CD4-positive, alpha-beta T cell treated with Interleukin-12 subunit alpha and Interleukin-12 subunit beta, for 1 hour (primary cell): ENCODE measurements at places on chromosomes 16 and 17.

DNA sequence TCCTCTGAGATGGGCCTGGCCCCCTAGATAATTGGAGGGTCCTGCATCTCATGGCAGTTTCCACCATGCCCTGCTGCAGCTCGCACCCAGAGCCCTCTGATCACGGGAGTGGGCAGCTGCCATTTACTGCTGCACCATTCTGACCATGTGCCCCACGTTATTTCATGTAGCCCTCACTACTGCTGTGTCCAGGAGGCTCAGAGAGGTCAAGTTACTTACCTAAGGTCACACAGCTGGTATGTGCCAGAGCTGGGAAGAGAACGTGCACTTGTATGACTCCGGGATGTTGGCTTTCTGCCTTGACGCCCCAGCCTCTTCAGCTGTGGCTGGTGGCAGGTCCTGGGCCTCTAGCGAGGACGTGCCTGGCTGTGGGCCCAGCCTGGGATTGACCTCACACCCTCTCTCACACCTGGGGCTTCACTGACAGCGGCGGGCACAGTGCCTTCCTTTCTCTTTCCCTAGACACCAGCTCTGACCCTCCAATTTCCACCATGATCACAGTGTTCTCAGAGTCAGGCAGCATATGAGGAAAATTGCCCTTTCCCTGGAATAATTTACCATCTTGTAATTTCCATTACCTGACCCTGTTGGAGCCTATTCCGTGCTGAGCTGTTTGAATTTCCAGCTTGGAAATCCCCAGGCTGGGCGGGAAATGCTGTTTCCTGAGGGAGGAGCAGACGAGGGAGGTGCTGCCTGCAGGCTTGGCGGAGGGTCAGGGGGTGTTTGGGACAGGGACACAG lies 18.5 kb upstream of the DOC2B start:
- no peak for DNase-seq

- peak; percentile 63 for DNase-seq
These were observed 4.6 kb upstream of the SLC12A3 start for GRCh38 chr16:56860226-56861020.

DNA sequence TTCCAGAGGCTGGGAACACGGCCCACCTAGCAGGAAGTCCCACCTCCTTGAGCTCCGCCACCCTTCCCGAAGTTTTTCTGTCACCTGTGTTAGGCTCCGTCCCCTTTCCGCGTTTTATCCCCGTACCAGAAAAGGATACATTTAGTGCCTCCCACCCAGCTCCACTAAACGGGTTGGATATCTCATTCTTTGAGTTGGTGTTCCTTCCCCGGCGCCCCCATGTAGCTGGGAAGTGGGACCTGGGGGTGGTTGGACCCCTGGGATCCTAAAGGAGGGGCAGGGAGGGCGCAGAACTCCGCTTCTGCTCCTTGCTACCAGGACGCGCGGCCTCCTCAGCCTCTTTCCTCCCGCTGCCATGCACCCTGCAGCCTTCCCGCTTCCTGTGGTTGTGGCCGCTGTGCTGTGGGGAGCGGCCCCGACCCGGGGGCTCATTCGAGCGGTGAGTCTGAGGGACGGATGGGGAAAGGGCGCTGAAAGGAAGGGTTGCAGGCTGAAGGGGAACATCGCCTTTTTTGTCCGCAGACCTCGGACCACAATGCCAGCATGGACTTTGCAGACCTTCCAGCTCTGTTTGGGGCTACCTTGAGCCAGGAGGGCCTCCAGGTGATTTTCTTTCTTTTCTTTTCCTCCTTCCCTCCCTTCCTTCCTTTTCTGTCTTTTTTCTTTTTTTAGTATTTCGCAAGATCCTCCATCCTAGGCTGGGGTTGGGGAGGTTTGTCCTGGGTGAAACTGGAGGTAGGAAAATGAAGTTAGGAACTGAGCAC lies 669 bp downstream of the RNF167 start:
- peak; percentile 39 for DNase-seq

GRCh38 chr16:81836279-81837054 lies 57.4 kb downstream of the PLCG2 start:
- no peak for DNase-seq

GRCh38 chr17:46802800-46803199 lies 15.7 kb downstream of the WNT3 start:
- no peak for DNase-seq

DNA sequence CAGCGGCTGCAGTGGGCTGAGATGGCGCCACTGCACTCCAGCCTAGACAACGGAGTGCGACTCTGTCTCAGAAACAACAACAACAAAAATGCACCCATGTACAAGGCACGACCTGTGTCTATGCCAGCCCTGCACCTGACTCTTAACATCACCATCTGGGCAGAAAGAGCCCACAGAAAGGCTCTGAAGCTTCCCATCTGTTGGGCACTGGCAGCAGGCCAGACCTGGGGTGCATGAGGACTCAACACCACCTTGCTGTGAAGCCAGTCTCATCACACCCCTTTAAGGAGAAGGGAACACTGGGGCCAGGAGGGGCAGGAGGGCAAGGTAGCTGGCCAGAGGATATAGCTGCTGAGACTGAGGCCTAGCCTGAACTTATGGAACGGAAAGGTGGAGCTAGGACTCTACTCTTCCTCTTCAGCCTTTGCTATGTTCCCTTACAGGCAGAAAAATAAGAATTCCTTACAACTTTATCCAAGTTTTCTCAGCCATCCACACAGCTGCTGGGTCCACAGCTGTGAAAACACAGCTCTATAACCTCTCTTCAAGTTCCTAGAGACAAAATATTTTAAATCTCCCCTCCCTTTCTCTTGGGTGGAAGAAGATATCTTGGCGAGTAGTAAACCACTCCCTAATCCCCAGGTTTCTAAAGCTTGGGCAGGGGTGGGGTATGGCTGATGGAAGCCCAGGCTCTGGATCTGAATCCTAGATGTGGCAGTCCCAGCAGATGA lies 2.8 kb downstream of the ELOB start:
- no peak for DNase-seq

GRCh38 chr16:89393738-89394406 lies 96.5 kb downstream of the ANKRD11 start:
- no peak for DNase-seq

GRCh38 chr17:78990349-78991016 lies 10.8 kb upstream of the LGALS3BP start:
- no peak for DNase-seq

- no peak for DNase-seq
These were observed 33.0 kb downstream of the STAT3 start for GRCh38 chr17:42354956-42355843.

GRCh38 chr16:3965306-3965705 lies 84.8 kb upstream of the CREBBP start:
- DNase-seq: no peak

DNA sequence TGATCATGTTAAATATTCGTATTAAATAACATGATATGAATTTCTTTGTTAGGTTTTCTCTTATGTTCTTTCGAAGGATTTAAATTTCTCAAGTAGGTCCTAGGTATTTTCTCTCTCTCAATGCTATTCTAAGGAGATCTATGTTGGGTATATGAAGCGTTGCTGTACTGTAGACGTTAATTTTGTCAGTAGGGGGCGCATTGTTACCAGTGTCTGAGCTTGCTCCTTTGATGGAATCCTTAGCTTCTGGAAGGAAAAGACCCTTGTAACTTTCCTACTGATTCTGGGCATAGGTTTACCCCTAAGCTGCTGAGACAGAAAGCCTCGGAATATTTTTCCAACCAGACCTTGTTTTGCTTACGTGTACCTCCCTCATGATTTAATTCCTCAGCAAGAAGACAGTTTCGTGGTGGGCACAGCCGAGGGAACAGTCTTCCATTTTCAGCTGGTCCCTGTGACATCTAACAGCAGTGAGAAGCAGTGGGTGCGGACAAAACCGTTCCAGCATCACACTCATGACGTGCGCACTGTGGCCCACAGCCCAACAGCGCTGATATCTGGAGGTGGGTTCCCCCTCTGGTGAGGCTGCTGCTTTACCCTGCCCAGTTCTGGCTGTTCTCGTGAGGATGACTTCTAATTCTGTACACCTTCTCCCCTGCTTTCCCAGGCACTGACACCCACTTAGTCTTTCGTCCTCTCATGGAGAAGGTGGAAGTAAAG lies 17.9 kb downstream of the UTP4 start:
- DNase-seq: peak; percentile 76

DNA sequence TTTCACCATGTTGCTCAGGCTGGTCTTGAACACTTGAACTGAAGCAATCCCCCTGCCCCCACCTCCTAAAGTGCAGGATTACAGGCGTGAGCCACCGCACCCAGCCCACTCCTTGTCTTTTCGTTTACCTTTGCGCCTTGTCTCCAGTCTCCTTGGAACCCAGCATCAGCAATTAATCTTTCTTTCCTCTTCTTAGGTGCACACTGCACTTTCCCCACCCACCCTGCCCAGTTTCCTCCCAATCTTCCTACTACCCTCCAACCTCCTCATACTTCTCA lies 1.5 kb upstream of the CLDN7 start:
- DNase-seq: no peak

DNA sequence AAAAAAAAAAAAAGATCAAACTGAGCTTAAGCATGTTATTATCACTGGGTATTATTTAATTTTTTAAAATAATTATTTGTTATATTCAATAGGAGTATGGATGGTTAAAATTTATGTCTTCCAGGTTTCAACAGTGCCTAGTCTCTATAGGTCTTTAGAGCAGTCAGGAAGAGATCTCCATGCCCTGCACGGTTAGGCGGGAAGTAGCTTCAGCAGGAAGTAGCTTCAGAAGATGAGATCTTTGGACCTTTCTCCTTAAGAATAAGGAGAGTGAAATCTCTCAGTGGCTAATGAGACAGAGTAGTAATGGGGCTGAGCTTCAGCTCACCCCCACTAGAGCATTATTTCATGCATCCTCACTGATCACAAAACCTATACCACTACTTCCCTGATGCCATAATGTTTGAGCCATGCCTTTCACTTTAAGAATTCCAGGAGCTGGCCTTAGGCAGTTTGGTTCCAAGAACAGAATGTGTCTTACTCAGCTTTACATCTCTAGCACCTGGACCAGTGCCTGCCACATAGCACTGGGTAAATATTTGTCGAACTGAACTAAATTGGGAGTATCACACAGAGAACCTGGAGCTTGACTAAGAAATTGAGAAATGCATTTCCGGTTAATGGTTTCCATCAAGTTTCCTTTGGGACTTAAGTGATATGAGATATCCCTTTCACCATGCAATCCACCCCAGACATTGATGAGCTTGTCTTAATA lies 43.5 kb downstream of the SCPEP1 start:
- DNase-seq: no peak

DNA sequence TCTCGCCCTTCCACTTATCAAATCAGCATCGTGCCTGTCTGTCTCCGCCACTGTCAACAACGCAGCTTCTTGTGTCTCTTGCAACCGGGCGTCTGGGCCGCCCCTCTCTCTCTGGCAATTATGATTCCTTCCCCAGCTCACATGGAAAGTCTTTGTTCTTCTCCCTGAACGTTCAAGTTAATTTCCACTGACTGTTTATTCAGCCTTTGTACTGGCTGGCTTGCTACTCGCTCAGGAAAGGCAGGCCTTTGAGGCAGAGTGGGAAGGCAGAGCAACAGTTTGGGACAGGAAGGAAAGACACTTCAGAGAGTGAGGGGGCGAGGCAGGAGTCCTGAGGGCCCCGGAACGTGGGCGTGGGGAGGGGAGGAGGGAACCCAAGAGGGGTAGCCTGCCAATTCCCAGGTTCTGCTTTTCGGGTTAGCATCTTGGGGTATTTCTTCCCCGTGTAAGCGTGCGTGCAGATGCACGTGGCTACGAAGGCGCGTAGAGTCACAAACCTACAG lies 50.8 kb downstream of the AKAP1 start:
- no peak for DNase-seq

GRCh38 chr17:82678265-82678891 lies 20.1 kb downstream of the RAB40B start:
- no peak for DNase-seq

DNA sequence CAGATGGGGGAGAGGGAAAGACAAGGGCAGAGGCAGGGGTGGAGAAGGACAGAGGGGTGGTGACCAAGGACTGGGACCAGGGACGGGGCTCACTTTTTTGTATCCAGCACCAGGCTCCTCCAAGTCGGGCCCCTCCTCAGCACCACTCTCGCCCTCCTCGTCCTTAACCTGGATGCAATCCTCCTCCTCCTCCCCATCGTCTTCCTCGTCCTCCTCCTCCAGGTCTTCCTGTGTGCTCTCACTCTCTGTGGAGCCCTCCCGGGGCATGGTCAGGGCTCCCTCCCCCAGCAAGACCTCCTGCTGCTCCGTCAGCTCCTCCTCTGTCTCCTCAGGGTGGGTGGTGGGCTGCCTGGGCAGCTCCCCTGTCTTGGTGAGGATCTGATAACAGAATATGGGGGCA lies 16.8 kb downstream of the G6PC3 start:
- no peak for DNase-seq

- DNase-seq: no peak
These were observed 249.2 kb downstream of the FOXL1 start for GRCh38 chr16:86827521-86827920.

GRCh38 chr17:64403881-64404460 lies 13.3 kb upstream of the PECAM1 start:
- no peak for DNase-seq

GRCh38 chr16:82867485-82867884 lies 240.7 kb downstream of the CDH13 start:
- DNase-seq: no peak
